ENCODE measurements at places on chromosomes 7 and 10.

- DNase-seq = no peak
Measured at GRCh38 chr10:88728107-88728763, 22.2 kb downstream of the LIPK start.

- DNase-seq = no peak
Measured at GRCh38 chr7:105497016-105497415, 25.1 kb downstream of the PUS7 start.

- no peak for DNase-seq
Measured at GRCh38 chr10:72090326-72090725, 2.0 kb upstream of the SPOCK2 start.

DNA sequence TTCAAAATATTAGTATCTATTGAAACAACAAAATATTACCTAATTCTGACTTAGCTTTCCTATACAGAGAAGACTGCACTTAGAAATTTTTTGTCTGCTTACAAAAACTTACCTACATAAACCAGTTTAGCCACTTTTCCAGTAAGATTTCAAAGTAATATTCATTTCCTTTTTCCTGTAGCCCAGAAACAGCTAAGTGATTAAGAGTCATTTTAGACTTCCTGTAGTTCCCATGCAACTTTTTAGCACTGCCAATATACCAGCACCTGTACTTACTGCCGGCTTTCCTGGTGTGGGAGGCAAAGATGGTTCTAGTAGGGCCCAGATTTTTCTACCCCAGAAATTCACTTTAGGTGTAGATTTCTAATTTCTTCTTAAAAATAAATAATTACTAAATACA, 21.8 kb downstream of the NT5C2 start:
- no peak for DNase-seq
